ENCODE measurements at places on chromosomes 11 and 22.

- DNase-seq: peak; percentile 31
Observed at GRCh38 chr11:32052215-32052614, 38.7 kb upstream of the RCN1 start.

DNA sequence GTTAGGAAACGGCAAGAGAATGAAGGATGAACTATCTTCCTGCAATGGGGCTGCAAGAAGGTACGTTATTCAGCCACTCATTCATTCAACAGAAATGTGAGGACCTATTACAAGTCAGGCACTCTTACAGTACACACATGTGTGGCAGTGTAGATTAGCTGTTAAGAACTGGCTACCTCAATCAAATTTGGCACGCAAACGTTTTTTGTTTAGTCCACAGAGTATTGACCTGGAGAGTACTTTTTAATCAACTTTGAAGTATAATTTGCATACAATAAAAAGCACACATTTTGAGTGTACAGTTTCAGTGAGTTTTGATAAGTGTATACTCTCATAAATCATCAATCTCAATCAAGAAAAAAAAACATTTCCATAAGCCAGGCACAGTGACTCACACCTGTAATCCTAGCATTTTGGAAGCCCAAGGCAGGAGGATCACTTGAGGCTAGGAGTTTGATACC, 24.2 kb downstream of the MRTFA start:
- no peak for DNase-seq

GRCh38 chr11:86162239-86162638, 82.3 kb upstream of the EED start:
- no peak for DNase-seq

DNA sequence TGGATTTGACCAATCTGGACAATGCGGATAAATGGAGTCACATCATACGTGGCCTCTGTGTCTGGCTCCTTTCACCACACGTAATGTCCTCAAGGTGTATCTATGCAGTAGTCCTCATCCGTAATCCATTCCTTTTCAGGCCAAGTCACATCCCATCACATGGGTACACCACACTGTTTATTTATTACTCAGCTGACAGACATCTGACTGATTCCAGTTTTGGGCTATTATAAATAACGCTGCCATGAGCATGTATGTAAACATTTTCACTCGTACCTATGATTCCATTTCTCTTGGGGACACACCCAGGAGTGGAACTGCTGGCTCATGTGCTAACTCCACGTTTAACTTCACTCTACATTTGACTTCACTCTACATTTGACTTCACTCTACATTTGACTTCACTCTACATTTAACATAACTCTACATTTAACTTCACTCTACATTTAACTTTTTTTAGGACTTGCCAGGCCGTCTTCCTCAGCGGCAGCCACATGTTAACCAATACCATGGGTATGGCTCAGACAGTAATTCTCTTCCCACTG, 52.1 kb downstream of the SHANK2 start:
- no peak for DNase-seq

DNA sequence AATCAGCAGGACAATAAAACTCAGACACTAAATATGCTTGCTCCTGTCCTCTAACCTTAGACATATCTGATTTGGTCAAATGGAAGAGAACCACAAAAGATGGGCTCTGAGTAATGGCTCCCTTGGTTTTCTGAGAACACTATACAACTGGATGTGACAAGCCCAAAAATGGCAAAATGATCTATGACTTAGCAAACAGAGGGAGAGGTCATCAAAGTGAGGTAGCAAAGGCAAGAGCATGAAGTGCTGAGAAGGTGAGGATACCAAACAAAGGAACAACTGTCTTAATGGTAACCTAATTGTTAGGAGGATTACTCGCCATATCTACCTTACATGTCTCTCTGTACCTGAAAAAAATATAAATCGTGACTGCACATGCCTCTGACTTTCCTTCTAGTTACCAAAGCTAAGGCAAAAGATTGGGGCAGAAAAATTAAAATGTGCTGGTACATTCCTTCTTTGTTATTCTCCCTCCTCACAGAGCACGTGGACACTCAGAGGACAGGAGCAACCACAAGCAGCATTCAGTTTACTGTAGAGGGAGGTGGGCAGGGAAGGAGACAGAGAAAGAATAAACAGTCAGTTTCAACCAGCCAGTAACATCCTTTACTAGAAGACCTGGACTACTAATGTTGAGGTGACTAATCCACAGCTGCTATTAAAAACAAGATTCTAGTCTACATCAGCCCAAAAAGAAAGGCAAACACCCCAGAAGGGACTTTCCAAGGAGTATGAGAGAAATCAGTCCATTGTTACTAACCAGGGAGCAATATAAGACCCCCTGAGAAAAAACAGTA, 88.8 kb downstream of the AMBRA1 start:
- no peak for DNase-seq

DNA sequence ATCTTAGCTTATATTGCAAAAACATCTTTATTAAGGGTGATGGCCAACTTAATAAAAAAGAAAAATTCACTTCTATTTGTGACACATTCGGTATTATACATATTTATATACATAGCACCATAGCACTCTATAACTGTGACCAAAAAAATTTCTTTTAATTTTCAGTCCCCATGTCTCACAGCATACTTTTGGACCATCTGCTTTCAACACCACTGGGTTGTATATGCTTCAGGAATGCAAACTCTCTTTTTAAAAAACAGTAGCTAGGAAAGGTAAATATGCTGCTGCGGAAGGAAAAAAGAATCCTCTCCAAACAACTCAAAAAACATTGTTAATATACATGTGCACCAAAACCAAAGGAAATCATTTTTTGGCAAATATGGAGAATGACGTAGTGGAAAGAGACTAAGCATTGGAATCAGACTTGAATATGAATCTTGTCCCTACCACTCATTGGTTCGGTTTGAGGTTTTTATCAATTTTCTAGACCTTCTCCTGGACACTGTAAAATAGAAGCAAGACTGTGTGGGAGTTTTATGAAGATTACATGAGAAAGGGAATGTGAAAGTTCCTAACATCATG, 227.9 kb downstream of the BLID start:
- no peak for DNase-seq

DNA sequence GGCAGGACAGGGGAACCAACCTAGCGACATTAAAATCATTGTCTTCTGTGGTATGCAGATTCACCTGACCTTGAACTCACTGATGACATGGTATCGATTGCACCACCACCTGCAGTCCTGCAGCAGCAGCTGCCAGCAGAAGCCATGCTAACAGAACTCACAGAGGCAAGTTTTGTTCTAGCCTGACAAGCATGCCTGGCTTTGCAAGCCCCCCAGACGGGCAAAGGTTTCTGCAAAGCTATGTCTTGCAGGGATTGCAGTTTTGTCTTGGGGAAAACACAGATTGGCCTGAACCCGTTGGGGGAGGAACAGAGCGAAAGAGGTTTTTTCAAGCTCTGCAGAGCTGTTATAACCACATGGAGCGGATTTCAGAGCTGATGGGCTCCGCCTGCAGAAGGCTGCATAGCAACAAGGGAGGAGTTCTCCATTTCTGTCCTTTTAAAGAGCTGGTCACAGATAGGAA, 221.0 kb downstream of the HIPK3 start:
- no peak for DNase-seq

DNA sequence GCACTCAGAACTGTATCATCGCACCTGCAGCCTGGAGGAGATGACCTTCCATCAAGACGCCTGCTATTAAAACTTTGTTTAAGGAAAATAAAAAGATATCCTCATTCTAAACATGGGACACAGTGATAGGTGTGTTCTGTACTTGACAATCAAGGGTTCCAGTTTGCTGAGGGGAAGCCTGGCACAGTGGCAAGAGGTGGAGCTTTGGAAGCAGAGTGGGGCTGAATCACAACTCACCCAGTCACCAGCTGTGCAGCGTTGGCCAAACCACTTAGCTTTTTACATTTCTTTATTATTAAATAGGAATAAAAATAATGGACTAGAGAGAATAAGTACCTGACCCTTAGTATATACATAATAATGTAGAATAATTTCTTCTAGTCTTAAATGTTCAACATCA, 220.7 kb downstream of the TENM4 start:
- DNase-seq: no peak

DNA sequence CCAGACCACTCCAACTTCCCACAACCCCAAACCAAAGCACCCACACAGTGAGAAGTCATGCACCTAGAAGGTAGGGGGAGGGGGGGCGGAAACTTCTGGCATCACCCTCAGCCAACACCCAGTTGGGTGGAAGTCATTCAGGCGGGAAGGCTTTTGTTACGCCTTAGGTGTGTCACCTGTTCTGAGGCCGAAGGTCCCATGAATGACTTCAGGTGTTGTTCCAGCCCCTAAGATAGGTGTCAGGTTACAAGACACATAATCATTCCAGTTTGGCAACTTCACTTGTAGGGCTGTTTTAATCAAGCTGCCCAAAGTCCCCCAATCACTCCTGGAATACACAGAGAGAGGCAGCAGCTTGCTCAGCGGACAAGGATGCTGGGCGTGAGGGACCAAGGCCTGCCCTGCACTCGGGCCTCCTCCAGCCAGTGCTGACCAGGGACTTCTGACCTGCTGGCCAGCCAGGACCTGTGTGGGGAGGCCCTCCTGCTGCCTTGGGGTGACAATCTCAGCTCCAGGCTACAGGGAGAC, at the start of gene TMPRSS4:
Gene TMPRSS4 (plus strand): TSS at position 325 of the 528 bp plus-strand sequence. CDS start 225 bp downstream, outside the sequence.
- no peak for DNase-seq

DNA sequence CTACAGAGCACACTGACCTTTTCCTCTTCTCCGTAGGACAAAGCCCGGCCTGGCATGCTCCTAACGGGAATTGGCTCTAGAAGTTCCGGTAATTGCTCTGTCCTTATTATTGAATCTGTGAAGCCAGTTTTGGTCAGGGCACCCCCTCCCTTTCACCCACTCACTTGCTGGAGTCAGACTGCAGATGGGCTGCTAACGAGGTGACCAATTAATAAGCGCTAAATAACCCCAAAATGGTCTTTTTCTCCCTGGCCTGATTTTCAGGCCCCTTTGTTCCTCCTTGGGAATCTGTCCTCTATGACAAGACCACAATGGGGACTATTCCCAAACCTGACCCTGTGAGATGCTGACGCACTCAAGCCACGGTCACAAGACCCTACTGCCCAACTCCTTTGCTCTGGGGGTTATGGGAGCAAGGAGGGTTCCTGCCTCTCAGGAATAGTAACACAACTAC, 610.0 kb upstream of the CADM1 start:
- DNase-seq: no peak

GRCh38 chr11:65887723-65888162, 528 bp downstream of the FIBP start:
- no peak for DNase-seq

- no peak for DNase-seq
Observed at GRCh38 chr11:105757107-105757506, 147.2 kb downstream of the GRIA4 start.

DNA sequence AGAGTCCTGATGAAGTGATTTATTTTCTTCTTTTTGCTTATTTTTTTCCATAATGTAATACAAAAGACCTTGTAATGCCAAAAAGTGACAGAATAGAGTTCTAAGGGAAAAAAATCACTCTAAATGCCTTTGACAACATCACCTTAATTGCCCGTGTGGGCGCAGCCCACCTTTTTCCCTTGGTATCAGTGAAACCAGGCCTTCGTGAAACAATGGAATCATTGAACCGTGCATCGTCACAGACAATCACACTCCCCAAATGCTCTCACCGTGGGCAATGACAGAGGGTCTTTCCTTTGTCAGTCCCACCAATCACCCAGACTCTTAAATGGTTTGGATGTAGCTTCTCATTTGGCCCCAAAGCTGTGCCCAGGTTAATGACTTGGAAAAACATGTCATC, 9.6 kb upstream of the SLC6A5 start:
- no peak for DNase-seq

GRCh38 chr11:115221461-115222069, 282.6 kb downstream of the CADM1 start:
- no peak for DNase-seq

DNA sequence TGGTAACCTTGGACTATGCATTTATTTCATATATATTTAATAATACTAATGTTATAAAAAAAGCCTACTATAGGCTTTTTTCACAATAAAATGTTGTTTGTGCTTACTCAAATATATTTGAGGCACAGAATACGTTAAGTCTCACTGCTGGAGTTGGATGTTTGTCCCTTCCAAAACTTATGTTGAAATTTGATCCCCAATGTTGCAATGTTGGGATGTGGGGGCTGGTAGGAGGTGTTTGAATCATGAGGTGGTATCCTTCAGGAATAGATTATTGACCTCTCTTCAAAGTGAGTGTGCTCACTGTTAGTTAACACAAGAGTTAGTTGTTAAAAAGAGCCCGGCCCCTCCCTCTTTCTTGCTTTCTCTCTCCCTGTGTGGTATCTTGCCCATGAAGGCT, 1295.9 kb downstream of the JRKL start:
- no peak for DNase-seq

- no peak for DNase-seq
Observed at GRCh38 chr22:24683691-24684090, 80.7 kb downstream of the GGT1 start.

DNA sequence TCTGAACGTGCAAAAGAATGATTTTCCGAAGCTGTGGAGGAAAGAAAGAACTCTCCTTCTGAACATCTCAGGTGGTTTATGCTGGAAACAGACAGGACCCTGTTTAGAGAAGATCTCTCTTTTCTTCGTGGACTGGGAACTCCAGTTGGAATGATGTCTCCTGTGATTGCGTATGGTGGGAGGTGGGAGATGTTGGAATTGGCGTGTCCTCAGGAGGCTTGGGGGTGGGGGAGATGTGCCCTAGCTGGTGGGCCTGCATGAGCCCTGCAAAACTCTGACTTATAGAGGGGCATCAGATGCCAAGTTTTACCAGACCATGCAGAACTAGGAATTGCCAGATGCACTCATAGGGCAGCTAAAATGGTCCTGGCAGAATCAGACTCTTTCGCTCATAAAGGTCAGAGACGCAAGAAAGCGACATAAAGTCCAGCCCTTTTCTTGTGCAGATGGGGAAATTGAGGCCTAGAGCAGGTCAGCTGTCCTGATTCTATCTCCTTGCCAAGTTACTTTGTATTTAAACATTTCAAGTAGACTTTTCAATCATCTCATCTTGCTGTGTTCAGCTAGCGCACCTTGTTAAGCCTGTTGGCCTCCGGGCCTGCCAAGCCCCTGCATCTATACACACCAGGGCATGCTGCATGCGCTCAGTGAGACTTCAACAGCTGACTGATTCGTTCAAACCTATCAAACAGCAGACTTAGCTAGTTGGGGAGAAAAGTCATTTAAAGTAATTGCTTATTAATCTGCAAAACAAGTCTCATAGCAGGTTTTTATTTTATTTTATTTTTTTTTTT, 34.2 kb upstream of the EHF start:
- DNase-seq: no peak

- no peak for DNase-seq
Observed at GRCh38 chr11:114263513-114264170, 32.6 kb upstream of the NNMT start.

Data from memory B cell (primary cell).